ENCODE measurements at places on chromosomes 5 and 9.
A peak's percentile ranks its signal among the peaks of the same experiment; 100 is the strongest.

DNA sequence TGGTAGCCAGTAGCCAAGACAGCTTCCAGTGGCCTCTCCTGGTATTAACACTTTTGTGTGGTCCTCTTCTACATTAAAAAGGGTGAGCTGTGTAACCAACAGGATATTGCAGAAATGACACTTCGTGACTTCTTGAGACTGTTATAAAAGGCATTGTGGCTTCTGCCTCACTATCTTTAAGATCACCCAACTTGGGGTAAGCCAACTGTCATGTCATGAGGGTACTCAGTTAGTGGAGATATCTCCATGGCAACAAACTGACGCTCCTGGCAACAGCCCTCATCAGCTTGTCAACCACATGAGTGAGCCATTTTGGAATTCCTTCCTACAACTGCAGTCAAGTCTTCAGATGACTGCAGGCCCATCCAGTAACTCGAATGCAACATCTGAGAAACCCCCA lies 121.7 kb downstream of the DEPDC1B start:
- no peaks in the 10 kb centered on the region for H3K27me3 ChIP-seq
- H3K36me3 ChIP-seq: peaks cover 5% of the 10 kb centered on the region
- no peak for DNase-seq
- no peak overlapping the region for H3K27ac ChIP-seq
- H3K4me1 ChIP-seq: no peaks in the 10 kb centered on the region

DNA sequence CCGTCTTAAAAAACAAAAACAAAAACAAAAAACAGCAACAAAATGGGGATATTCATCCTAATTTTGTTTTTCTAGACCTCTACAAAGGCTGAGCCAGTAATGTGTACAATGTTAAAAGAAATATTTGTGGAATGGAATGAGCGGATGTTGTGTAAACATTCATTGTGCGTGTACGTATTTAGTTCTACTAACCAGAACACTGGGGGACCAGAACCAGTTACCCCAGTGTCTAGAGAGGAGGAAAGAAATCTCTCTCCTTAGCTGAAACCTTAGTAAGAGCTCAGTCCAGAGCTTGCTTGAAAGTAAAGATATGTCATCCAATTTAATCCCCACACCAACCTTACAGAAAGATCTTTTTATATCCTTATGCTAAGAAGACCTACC lies 106.7 kb upstream of the CPEB4 start:
- peaks cover 14% of the 10 kb centered on the region for H3K4me1 ChIP-seq
- H3K27me3 ChIP-seq: no peaks in the 10 kb centered on the region
- H3K27ac ChIP-seq: peak overlapping the region; percentile 87
- H3K4me3 ChIP-seq: no peak overlapping the region
- DNase-seq: no peak

- peaks cover 14% of the 10 kb centered on the region for H3K4me1 ChIP-seq
- no peak overlapping the region for H3K4me3 ChIP-seq
- H3K27ac ChIP-seq: no peak overlapping the region
Measured at GRCh38 chr9:132041798-132042197, 37.9 kb downstream of the MED27 start.

- H3K27me3 ChIP-seq: peaks cover 11% of the 10 kb centered on the region
- H3K4me1 ChIP-seq: peaks cover 4% of the 10 kb centered on the region
- no peak overlapping the region for H3K4me3 ChIP-seq
Measured at GRCh38 chr5:36444582-36445418, 143.1 kb upstream of the RANBP3L start.

GRCh38 chr9:120587328-120587727 lies 7.4 kb upstream of the CDK5RAP2 start:
- H3K36me3 ChIP-seq: no peaks in the 10 kb centered on the region
- no peaks in the 10 kb centered on the region for H3K27me3 ChIP-seq
- H3K4me3 ChIP-seq: no peak overlapping the region
- no peak overlapping the region for H3K27ac ChIP-seq
- peaks cover 7% of the 10 kb centered on the region for H3K4me1 ChIP-seq

GRCh38 chr5:157072508-157072907 lies 13.6 kb upstream of the HAVCR1 start:
- H3K36me3 ChIP-seq: peaks cover 13% of the 10 kb centered on the region
- no peaks in the 10 kb centered on the region for H3K27me3 ChIP-seq
- peak; percentile 41 for DNase-seq
- no peak overlapping the region for H3K4me3 ChIP-seq
- peaks cover 33% of the 10 kb centered on the region for H3K4me1 ChIP-seq

DNA sequence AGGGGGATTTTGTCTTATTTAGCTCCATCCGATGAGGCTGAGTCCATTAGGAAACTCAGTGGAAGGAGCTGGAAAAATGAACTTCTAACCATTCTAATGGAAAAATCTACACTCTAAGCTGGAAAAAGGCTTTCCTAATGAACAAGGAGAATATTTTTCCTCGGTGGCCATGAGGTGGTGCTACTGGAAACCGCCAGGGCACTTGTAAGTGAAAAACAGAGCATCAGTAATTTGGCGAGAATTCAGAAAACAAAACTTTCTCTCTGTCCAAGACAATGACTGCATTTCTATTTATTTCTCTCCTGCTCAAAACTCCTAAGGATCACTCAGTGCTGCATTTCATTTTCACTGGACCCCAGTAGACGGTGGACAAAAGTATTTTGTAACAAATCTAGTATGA lies 237.6 kb downstream of the TENT4A start:
- H3K27me3 ChIP-seq: peaks cover 18% of the 10 kb centered on the region
- H3K4me3 ChIP-seq: no peak overlapping the region
- no peak for DNase-seq
- no peak overlapping the region for H3K27ac ChIP-seq
- H3K36me3 ChIP-seq: no peaks in the 10 kb centered on the region

DNA sequence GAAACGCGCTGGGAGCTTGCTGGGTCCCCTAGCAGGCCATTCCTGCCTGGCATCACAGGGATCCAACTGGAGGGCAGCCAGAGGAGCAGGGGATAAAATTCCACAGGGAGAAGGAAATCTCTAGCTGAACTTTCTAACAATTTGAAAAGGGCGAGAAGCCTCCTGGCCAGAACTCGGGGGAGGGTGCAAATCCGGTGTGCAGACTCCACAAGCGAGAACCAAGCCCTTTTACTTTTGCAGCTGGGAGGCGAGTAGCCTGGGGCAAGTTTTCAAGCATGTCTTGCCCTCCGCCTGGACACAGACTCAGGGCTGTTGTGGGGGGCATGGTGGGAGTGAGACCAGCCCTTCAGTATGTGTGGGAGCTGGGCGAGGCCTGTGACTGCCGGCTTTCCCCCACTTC lies 14.3 kb upstream of the POU5F2 start:
- H3K36me3 ChIP-seq: peaks cover 30% of the 10 kb centered on the region
- no peaks in the 10 kb centered on the region for H3K27me3 ChIP-seq
- no peak overlapping the region for H3K4me3 ChIP-seq
- no peak for DNase-seq

DNA sequence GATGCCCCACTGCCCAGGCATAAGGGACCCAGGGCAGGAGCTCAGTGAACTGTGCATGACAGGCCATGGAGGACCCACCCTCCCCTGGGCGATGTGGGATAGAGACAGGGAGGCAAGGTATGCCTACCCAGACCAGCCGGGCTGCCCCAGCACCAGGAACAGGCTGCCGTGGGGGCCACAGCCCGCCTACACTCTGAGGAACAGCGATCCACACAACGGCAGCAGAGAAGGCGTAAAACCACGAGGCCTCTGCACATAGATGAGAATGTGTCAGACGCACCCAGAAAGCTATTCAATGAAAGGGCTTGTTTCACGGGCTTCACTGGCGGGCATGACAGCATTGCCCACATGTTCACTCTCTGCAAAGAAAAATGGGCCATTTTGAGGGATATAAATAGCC lies 49.5 kb downstream of the SEMA4D start:
- no peaks in the 10 kb centered on the region for H3K27me3 ChIP-seq
- H3K27ac ChIP-seq: peak overlapping the region; percentile 94
- H3K4me3 ChIP-seq: peak overlapping the region; percentile 68
- peak; percentile 72 for DNase-seq

GRCh38 chr5:91151947-91152346 lies 231.2 kb downstream of the ARRDC3 start:
- H3K27ac ChIP-seq: no peak overlapping the region
- DNase-seq: no peak
- H3K27me3 ChIP-seq: peaks cover 3% of the 10 kb centered on the region

DNA sequence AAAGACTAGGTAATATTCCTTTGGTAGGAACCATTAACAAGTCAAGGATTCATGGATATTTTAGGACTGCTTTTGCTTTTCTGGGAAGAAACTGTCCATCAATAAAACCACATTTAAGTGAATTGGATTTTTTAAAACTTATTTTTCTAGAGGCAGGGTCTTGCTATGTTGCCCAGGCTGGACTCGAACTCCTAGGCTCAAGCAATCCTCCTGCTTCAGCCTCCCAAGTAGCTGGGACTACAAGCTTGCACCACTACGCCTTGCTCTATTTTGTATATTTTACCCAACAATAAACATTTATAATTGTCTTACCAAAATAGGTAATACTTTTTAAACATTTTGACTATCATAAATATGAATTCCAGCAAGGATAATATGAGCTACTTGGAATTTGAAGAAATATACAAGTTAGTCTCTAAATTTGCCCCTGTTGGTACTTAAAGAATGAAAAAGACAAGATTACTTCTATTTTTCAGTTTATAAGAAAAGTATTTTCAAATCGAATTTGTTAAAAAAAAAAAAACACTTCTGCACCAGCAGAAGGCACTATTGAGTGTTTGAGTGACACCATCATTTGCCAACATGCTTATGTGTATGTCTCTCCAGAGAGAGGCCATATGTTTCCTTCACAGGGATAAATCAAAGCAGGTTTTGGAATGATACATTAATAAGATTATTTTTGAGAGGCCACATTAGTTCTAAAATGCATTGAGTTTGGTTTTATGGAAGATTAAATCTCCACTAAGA lies 60.0 kb upstream of the CARTPT start:
- H3K27ac ChIP-seq: no peak overlapping the region
- H3K4me3 ChIP-seq: no peak overlapping the region
- H3K4me1 ChIP-seq: no peaks in the 10 kb centered on the region
- no peak for DNase-seq
- peaks cover 18% of the 10 kb centered on the region for H3K36me3 ChIP-seq
- no peaks in the 10 kb centered on the region for H3K27me3 ChIP-seq

GRCh38 chr5:106959387-106959786 lies 711.4 kb downstream of the EFNA5 start:
- no peak overlapping the region for H3K4me3 ChIP-seq
- H3K27me3 ChIP-seq: no peaks in the 10 kb centered on the region
- DNase-seq: no peak
- no peak overlapping the region for H3K27ac ChIP-seq
- no peaks in the 10 kb centered on the region for H3K36me3 ChIP-seq

- no peak for DNase-seq
- H3K27me3 ChIP-seq: no peaks in the 10 kb centered on the region
- H3K36me3 ChIP-seq: no peaks in the 10 kb centered on the region
- no peak overlapping the region for H3K27ac ChIP-seq
- no peaks in the 10 kb centered on the region for H3K4me1 ChIP-seq
- H3K4me3 ChIP-seq: no peak overlapping the region
Measured at GRCh38 chr9:81389569-81389993, 299.8 kb downstream of the TLE1 start.

- no peak overlapping the region for H3K4me3 ChIP-seq
- no peaks in the 10 kb centered on the region for H3K27me3 ChIP-seq
- H3K4me1 ChIP-seq: no peaks in the 10 kb centered on the region
- no peak for DNase-seq
Measured at GRCh38 chr5:164354139-164354751, 848.8 kb downstream of the MAT2B start.

GRCh38 chr9:129247285-129248153 lies 69.5 kb upstream of the IER5L start:
- H3K4me1 ChIP-seq: peaks cover 5% of the 10 kb centered on the region
- H3K27ac ChIP-seq: no peak overlapping the region
- no peak overlapping the region for H3K4me3 ChIP-seq
- no peaks in the 10 kb centered on the region for H3K27me3 ChIP-seq
- H3K36me3 ChIP-seq: no peaks in the 10 kb centered on the region

- H3K4me3 ChIP-seq: no peak overlapping the region
- no peaks in the 10 kb centered on the region for H3K36me3 ChIP-seq
- no peak overlapping the region for H3K27ac ChIP-seq
Measured at GRCh38 chr5:21919414-21920022, 933.6 kb downstream of the CDH12 start.

DNA sequence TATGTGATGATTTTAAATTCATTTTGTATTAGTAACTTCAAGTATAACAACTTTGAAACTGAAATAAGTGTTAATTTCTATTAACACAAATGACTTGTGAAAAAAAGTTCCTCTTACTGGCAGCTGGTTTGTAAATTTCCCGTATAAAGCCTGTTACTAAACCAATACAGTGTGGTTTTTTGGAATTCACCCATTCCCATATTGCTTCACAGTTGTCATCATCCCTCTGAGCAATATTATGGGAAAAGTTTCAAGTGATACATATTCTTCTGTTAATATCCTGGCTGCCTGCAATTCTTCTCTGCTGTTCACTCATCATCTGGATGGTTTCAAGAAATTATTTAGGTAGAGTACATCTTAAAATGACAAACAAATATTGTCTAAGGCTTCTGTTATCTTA lies 1185.1 kb upstream of the C9orf72 start:
- no peaks in the 10 kb centered on the region for H3K27me3 ChIP-seq
- no peaks in the 10 kb centered on the region for H3K4me1 ChIP-seq
- no peaks in the 10 kb centered on the region for H3K36me3 ChIP-seq
- H3K27ac ChIP-seq: no peak overlapping the region
- no peak for DNase-seq

DNA sequence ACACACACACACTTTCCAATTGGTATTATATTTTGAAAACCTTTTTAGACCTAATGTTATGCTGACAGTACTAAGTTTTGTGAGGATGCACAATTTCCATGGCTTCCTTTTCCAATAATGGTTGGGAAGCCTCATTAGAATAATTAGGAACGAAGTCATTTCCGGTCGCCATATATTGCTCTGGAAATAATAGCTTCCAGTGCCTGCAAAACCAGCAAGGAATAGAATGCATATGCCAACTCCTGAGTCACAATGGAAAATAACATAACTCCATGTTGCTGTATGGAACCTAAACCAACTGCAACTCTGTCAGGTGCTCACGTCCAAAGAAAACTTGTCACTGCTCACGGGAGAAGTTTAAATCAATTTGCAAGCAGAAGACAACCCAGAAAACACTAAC lies 222.0 kb downstream of the EBF1 start:
- peaks cover 26% of the 10 kb centered on the region for H3K4me1 ChIP-seq
- H3K4me3 ChIP-seq: no peak overlapping the region
- H3K36me3 ChIP-seq: no peaks in the 10 kb centered on the region

DNA sequence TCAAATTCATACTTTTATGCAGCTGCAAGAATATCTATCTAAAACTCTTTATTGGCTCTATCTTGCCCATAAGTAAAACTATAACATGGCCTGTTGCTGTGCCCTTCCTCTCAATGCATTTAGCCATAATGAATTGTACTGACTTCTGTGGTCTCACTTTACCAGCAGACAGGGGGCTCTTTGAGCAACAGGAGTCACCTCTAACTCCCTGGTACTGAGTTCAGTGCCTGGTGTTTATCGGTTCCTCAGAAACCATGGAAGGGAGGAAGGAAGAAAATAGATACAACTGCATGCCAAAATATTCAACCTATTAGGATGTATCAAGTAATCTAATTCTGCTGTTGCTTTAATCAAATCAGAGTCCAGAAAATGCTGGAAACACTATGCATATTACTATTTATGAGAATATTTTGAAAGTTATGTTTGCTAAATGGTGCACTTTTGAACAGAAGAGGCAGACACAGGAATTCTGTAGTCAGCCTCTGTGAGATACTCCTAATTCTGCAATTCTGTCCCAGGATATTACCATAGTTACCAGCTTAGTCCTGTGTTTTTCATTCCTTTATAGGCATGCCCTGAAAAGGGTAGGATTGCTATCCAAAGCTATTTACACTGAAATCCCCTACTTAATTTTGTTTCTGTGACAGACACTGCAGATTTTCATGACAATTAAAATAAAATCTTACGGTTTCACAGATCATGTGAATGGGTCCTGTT lies 89.8 kb downstream of the CD180 start:
- no peak overlapping the region for H3K27ac ChIP-seq
- no peaks in the 10 kb centered on the region for H3K27me3 ChIP-seq
- DNase-seq: no peak
- peaks cover 3% of the 10 kb centered on the region for H3K36me3 ChIP-seq

Measured in activated naive CD8-positive, alpha-beta T cell treated with anti-CD3 and anti-CD28 coated beads for 36 hours (primary cell).